ENCODE measurements at places on chromosomes 7 and 10. TPM values are rescaled to one million over a fixed set of nuclear protein-coding genes. Genes with fewer than 3 reads are reported as not detected.

Gene SLC18A2
- 0.52 TPM for total RNA-seq

Gene ACBD7
- not detected for total RNA-seq

Gene LRRC18
- not detected for total RNA-seq

Gene TMEM213
- total RNA-seq, result not detected

Gene HOXA9
- 5.8 TPM for total RNA-seq

Gene CPVL
- total RNA-seq, result 50.2 TPM

Gene NPC1L1
- total RNA-seq, result 1.1 TPM

Gene PIK3AP1
- 10.1 TPM for total RNA-seq

Gene CALML5
- total RNA-seq, result not detected

Gene ITGB8
- total RNA-seq, result 12.0 TPM

Gene GATA3
- total RNA-seq, result 2.0 TPM

Gene ADAM12
- 5.5 TPM for total RNA-seq

Gene SPRN
- total RNA-seq, result not detected
